ENCODE measurements at places on chromosomes 11 and 22.
A peak's percentile ranks its signal among the peaks of the same experiment; 100 is the strongest.

DNA sequence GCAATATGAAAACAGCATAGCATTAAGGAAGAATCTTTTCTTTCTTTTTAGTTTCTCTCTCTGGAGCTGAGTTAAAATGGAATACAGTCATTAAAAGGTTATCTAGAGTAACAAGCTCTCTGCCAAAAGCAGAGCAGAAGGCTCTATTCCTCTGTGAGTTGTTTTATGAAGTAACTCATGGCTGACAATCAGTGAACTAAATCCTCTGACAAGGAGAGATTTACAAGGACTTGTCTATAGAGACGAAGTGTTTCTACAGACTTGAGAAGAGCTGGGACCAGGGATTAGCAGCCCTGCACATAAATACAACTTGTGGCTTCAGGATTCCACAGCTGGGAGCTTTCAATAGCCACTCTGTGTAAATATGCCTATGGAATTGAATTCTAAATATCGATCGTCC, 192.5 kb upstream of the RAG2 start:
- no peak for DNase-seq

- DNase-seq, result peak; percentile 68
These were observed 2.2 kb upstream of the SIGIRR start for GRCh38 chr11:416757-417621.

- no peak for DNase-seq
These were observed 101.6 kb downstream of the SWAP70 start for GRCh38 chr11:9765320-9766101.

GRCh38 chr11:863023-863909, 20.6 kb downstream of the TSPAN4 start:
- no peak for DNase-seq

- no peak for DNase-seq
These were observed 15.2 kb downstream of the TRIM3 start for GRCh38 chr11:6458352-6459098.

DNA sequence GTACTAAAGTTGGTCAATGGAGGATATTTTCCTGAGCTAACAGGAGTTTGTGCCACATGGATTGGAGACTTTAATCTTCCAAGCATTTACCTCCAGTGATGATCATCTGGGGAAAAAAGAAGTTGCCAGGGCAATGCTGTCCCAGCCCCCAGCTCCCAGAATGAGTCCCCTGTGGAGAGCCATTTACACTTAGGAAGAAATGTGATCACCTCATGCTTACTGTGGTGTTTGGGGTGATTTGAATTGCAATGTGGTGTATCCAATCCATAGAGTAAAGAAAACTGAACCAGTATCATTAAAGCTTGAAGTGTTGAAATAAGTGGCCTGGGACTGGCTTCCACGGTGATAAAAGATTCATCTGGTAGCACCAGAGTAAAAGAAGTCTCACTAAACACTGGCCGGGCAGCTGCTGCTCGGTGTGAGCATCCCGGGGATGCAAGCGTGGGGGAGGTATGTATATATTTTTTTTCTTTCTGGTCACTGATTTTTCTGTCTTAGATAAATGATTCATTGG, 117.2 kb upstream of the NTM start:
- DNase-seq, result no peak

GRCh38 chr22:32660292-32660691, 141.2 kb upstream of the TIMP3 start:
- DNase-seq, result peak; percentile 56

- DNase-seq, result no peak
These were observed 429.0 kb downstream of the MIAT start for GRCh38 chr22:27086080-27087044.

DNA sequence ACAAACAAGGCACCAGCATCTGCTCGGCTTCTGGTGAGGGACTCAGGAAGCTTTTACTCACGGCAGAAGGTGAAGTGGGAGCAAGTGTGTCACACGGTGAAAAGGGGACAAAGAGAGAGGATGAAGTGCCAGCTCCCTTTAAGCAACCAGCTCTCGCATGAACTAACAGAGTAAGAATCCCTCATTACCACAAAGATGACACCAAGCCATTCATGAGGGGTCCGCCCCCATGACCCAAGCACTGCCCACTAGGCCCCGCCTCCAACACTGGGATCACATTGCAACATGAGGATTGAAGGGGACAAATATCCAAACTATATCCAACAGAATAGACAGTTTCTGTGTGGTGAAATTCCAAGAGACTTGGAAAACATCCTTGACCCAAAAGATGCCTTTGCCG, 198.2 kb upstream of the POU2AF2 start:
- DNase-seq, result no peak

- no peak for DNase-seq
These were observed 1.9 kb downstream of the RHBDD3 start for GRCh38 chr22:29265929-29266328.

GRCh38 chr11:20095189-20095588, 65.1 kb downstream of the DBX1 start:
- no peak for DNase-seq

DNA sequence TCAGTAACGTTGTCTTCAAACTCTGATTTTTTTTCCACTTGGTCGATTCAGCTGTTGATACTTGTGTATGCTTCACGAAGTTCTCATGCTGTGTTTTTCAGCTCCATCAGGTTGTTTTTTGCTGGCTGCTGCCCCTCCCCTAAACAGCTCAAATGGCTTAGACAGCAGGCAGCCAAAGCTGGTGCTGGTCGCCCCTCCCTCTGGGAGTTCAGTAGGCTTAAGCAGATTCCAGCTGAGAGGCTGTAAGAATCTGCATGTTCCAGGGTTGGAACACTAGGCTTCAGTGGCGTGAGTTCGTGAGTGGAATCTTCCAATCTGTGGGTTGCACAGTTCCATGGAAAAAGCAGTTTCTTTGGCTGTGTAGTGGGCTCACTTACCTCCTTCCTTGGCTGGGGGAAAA, 10.3 kb upstream of the FIBIN start:
- DNase-seq, result no peak

GRCh38 chr11:98365190-98365589, 655.6 kb upstream of the CNTN5 start:
- no peak for DNase-seq

GRCh38 chr11:122509899-122510298, 145.6 kb upstream of the UBASH3B start:
- DNase-seq, result no peak

- no peak for DNase-seq
These were observed 29.3 kb downstream of the NAT10 start for GRCh38 chr11:34134765-34135164.

- no peak for DNase-seq
These were observed 61.8 kb downstream of the SCUBE1 start for GRCh38 chr22:43281394-43281793.

DNA sequence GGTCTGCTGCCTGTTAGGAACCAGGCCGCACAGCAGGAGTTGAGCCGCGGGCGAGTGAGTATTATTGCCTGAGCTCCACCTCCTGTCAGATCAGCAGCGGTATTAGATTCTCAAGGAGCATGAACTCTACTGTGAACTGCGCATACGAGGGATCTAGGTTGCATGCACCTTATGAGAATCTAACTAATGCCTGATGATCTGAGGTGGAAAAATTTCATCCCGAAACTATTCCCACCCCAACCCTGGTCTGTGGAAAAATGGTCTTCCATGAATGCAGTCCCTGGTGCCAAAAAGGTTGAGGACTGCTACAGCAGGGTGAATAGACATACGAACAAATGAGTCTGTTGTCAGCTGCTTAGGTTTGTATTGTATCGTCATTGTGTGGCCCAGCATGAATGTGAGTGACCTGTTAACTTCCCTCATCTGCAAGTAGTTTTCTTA, 29.8 kb downstream of the RNF141 start:
- DNase-seq, result no peak

DNA sequence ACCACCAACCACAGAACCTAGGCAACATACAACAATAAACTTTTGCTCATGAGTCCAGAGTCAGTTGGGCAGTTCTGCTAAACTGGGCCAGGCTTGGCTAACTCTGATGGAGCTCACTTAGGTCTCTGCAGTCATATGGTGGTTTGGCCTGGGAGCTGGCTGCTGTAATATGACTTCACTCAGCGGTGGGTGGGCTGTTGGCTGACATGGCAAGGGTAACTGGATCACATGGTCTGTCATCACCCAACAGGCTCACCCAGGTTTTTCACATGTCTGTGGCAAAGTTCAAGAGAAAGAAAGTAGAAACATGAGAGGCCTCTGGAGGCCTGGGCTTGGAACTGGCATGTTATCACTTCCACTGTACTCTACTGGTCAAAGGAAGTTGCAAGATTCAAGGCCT, 43.2 kb upstream of the CLMP start:
- DNase-seq, result no peak

DNA sequence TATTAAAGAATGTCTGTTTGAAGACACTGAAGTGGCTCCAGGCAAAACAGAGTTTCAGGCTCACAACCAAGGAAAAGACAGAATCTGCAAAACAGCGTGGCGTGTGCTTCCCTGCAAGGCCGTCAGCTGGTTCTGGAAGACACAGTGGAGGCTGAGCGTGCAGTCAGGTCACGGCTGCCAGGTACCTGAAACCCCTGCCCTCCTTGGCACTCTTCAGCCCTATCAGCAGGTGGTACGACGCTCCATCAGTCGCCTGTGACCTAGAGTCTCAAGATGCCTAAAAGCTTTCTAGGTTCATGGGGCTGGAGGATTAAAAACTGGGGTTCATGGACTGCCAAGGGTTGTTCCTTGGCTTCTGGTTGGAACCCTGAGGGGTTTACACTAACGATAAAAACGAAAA, 65.9 kb downstream of the TRMU start:
- no peak for DNase-seq

DNA sequence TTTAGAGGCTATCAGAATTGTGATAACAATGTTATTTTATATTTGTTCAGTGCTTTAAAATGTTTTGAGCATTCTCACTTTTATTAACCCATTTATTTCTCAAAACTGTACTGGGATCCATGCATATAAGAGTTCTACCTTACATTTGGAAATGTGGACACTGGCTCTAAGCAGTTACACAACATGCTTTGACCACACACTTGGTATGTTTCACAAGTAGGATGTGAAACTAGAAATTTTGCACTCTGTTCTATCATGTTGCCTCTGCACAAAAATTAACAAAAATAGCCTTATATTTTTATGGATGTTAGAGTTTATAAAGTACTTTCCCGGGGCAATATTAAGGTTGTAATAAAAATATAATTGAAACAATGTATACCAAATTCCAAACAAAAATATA, 126.9 kb upstream of the CHORDC1 start:
- DNase-seq, result no peak

GRCh38 chr11:123195188-123196059, at the start of gene CLMP:
TSS of gene CLMP (minus strand) at chr11:123195248. CDS start at chr11:123194940, 308 bp downstream.
- peak; percentile 22 for DNase-seq

GRCh38 chr11:60957188-60957587, 5.2 kb upstream of the SLC15A3 start:
- DNase-seq, result no peak

DNA sequence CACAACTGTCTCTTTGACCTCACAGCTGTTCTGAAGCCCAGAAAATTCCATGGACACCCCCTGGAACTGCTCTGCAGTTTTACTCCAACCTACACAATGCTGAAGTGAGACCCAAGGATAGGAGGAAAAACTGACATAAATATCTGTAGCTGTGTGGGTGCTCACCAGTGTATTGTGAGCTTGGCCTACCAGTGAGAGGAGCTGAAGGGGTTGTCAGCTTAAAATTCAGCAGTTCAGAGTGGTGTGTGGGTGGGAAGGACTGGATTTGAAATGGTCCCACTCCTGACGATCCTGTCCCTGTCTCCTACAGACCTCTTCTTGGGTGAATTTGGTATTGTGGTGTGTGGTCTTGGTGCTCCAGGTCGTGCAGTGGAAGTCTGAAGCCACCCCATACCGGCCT, 2.2 kb downstream of the TMEM223 start:
- DNase-seq, result no peak

- no peak for DNase-seq
These were observed 1281.8 kb upstream of the TENM4 start for GRCh38 chr11:80722629-80723028.

DNA sequence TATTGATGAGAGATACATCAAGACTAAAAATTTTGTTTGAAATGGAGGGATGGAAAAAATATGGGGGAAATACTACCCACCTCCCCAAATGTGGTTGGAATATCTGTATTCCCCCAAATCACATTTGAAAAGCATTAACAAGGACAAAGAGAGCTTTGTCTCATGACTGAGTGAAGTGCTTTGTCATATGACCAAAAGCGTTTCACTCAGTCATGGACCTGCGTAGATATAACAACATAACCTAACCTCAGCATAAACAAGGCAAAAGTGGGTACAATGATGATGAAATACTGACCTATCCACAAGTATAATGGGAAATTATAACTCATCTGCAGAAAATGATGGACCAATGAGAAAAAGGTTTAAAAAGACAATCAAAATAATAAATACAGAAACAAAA, 418.3 kb downstream of the TBC1D22A start:
- no peak for DNase-seq

DNA sequence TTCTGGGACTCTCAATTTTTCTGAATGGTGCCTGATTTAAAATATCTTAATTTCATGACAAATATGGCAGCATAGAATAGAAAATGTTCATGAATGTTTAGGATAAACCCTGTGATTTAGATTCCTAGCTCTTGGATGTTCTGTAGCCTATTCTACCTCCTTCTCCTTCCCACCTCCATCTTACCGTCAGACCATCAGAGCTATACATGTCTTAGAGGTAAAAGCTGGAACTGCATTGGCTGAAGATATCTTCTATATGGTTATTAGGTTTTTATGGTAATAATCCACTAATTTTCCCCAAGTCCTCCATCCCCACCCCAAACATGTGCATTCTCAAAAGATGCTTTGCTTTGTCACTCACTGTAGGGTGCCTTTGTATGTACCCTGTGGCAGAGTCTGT, 46.9 kb upstream of the CSTF3 start:
- DNase-seq, result no peak

GRCh38 chr11:107962181-107962580, 33.9 kb downstream of the RAB39A start:
- DNase-seq, result no peak

DNA sequence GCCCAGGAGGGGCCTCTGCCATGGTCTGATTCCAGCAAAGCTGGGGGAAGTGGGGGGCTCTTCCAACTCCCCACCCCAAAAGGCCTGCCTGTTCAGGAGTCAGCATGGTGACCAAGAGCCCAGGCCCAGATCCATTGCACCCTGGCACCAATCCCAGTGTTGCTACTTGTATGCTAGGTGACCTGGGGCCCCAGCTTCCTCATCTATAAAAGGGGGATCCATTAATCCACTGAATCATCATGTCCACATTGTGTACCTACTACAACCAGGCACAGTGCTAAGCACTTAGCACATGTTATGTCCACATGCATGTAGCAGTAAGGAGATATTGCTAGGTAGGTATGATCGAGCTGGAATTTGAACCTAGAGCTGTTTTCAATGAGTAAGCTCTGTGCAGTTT, 2.0 kb downstream of the SYT12 start:
- DNase-seq, result no peak

DNA sequence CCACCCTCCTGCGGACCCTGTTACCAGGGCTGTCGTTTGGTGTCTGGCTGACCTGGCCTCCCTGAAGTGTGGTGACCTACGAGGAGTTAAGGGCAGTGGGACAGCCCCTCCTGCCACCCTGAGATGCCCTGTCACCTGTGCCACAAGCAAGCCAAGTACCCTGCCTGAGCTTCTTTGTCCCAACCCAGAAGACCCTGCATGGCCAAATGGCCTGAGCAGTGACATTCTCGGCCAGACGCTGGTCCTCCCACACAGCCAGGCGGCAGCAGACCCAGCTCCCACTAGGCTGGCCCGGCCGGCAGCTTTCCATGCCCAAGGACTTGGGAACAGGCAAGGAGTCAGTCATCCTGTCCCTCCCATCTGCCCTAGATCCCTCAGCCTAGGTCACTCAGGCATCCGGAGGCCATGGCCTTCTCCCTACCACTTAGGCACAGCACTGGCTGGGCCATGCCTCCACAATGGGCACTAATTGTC, 7.6 kb downstream of the ARVCF start:
- no peak for DNase-seq
